Activated CD4-positive, CD25-positive, alpha-beta regulatory T cell treated with anti-CD3 and anti-CD28 coated beads, Interleukin-2, amount 50 U/mL, for 72 hours (primary cell): ENCODE measurements at places on chromosomes 2 and 18.

GRCh38 chr2:231190531-231191197, 7.8 kb upstream of the ARMC9 start:
- DNase-seq: no peak

- no peak for DNase-seq
Measured at GRCh38 chr2:225668606-225669266, 269.2 kb downstream of the NYAP2 start.

- DNase-seq: no peak
Measured at GRCh38 chr2:45834372-45834771, 182.9 kb downstream of the PRKCE start.

DNA sequence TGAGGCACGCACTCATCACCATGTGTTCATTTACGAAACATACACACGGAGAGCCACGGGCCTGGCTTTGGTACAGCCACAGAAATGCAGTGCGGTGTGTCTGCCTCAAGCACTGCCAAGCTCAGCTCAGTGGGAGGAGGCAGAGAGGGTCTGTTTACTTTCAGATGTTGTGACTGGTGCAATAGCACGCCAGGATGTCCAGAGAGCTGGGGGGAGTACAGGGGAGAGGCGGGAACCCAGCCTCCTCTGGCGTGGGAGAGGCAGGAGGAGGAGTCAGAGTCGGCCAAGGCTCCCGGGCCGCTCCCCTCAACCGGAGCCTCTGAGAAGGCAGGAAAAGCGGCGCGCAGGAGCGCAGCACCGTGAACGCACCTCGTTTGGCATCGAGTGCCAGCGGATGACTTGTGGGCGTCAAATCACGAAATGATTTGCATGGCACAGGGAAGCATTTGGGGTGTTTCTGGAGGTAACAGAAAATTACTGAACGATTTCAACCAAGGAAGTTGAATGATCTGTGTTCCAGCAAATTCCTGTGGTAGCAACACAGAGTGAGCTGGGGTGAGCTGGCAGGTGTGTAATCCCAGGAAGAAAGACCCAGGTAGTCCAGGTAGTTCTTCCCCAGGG, 143.0 kb downstream of the ZNF516 start:
- no peak for DNase-seq

DNA sequence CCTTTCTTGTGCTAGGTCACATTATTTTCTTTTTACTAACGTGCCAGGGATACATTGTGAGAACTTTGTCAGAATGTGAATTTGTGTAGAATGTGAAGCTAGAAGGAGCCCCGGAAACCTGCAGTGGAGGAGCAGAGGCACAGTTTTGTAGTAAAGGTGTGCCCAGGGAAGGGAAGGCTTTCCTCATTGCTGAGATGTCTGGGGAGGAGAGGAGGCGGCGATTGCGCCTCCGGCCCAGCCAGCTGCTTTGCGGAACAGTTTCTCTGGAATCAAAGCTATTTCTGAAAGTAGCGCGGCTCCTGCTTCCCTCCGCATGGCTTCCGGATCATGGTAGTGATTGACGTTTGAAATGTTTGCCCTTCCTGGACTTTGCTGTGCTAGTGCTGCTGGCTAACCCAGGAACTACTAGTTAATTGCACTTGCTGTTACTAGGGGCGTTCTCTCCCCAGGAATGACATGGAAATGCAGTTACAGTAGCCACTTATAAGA, 83.1 kb upstream of the RBM44 start:
- no peak for DNase-seq

DNA sequence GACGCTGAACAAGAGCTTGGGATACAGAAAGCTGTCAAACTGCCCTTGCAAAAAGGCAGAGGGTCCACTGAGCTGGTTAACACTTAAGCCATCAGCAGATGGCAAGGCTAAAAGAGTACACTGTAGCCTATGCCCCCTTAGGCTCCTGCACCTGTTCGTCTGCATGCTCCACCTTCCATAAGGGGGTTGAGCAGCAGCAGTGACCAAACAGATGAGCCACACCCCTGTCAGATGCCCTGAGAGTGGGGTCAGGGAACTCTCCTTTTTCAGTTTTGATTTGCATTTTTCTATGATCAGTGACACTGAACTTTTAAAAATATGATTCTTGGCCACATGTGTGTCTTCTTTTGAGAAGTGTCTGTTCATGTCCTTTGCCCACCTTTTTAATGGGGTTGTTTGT, 402.5 kb upstream of the FAM98A start:
- DNase-seq: no peak

DNA sequence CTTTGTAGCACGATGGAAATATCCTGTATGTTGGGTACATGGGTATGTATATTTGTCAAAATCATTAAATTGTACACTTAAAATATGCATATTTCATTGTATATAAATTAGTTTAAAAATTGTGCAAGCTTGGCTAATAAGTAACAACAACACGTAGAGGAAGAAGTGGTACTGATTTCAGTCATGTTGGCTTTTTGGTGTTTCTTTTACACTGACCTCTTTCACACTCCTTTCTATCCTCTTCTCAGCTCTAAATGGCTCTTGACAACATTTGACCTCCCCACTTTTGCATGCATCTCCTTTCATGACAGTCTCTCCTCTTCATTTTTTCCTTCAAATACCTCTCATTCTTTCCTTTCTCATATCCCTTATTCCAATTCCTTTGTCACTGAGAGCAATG, 801.4 kb upstream of the ZEB2 start:
- no peak for DNase-seq

GRCh38 chr2:905833-906140, 44.9 kb upstream of the SNTG2 start:
- no peak for DNase-seq

- DNase-seq: no peak
Measured at GRCh38 chr2:134233728-134234136, 20.1 kb upstream of the MGAT5 start.

- no peak for DNase-seq
Measured at GRCh38 chr18:3126457-3127097, 93.2 kb downstream of the MYOM1 start.

DNA sequence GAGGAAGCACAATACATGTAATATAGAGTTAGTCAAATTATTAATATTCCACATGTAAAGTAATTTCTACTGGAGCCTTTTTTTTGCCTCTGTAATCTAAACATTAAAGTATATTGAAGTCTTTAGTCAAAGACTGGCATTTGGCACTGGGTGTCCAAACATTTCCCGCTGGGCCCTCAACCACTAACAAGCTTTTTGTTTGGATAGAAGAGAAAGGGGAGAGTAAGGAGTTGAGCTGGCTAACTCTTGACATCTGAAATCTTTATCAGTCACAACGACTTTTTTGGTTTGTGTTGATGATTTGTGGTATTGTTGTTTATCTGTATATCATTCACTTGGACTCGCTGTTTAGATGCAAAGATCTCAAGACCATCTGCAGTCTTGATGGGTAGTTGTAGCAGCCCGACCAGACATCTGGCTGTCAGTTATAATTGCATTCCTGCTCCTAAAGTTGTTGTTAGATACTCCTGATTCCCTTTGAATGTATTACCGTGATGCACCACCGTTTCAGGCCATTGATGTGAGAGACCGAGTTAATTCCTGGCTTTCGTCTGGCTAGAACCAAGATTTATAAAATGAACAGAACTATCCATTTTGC, 379.6 kb downstream of the MTX2 start:
- no peak for DNase-seq

GRCh38 chr2:135742325-135742757, 686 bp downstream of the UBXN4 start:
- DNase-seq: peak; percentile 64
